ENCODE measurements at places on chromosomes 2 and 18.

GRCh38 chr18:57655740-57656139 is 34.1 kb upstream of the NARS1 start:
- DNase-seq = no peak

DNA sequence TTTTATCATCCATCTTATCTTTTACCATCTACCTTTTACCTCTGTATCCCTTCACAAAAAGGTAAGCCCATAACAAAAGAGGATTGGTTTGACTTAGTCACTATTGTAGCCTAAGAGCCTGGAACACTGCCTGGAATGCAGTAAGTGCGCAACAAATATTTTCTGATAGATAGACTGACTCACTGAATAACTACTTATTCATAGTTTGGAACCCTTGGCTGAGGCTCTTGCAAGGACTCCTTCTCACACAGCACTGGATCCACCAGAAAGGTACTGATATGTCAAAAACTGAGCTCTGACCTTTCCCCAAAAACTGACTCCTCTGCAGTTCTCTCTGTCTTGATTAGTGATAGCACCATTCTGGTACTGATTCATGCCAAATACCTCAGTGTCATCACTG is 426.7 kb downstream of the SETBP1 start:
- DNase-seq = no peak

DNA sequence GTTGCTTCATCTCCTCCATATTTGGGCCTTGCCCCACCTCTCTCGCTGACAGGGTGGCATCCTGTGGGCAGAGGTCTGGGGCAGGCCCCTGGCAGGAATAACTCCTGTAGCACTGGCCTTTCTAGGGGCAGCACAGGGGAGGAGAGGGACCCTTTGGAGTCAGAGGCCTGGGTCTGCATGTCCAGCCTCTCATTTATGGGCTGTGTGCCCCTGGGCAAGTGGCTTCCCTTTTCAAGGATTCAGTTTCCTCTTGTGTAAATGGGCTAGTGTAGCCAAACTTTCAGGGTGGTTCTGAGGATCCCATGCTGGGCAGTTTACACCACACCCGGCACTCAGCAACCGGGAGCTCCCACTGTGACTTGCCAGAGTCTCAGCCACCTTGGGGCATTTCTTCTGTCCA is 23.4 kb downstream of the ADRA2B start:
- no peak for DNase-seq

DNA sequence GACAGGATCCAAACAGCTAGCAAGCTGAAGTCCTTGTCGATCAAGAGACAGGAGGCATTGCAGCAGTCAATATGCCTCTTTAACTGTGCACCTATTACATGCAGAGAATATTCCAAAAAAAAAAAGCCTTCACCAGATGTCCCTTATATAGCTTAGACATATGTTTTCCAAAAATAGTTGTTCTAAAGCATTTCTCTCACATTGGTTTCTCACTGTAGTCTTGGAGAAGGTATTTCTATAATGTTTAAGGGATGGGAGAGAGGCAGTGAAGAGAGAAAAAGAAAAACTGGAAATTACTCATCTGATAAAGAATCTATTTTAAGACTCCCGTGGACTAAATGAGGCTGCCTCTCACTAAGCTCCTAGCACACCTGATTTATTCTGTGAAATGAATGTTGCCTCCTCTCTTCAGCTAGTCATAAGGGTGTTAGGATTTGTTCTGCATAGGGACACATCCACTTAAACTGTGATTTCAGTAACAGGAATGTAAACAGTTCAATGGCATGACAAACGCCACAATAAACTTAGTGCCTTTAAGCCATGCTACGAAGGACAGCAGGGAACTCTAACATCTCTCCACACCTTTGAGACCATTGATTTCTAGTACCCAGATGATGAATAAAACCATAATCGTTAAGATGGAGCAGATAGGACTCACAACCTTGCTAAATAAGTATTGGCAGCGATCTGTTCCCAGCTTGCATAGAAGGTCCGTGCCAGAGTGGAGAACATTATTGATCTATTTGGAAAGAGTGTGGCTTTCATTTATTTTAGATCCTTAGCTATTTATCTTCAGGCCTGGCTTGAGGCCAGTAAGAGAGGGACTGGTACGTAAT is 98.6 kb upstream of the NCK2 start:
- DNase-seq = no peak

- DNase-seq = peak; percentile 46
These were observed 120.4 kb downstream of the RNF144A start for GRCh38 chr2:7037340-7038333.

DNA sequence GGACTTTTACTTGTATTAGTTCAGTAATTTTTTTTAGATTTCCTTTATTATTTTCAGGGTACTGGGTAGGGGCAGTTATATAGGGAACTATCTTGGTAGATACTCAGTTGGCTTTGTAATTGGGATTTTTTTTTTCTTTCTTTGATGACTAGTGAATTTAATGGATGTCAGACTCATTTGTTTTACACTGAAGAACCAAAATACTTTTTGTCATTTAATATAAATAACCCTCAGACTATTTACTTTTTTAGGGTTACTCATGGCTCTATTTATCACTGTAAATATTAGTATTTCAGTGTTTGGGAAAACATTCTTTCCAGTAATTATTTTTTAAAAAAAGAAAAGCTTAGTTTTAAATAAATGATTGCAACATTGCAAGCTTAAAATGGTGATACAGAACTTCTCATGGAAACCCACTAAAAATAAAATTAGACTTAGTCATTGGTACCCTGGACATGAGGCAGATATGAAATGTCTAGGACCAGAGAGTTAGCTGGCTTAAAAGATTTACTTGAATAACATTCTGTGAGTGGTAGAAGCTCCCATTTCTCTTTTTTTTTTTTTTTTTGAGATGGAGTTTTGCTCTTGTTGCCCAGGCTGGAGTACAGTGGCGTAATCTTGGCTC is 74.4 kb upstream of the CYP20A1 start:
- DNase-seq = no peak
